Mesothelial cell of epicardium (in vitro differentiated cells): ENCODE measurements at places on chromosomes 4 and X. TPM values are rescaled to one million over a fixed set of nuclear protein-coding genes. Genes with fewer than 3 reads are reported as not detected.
A peak's percentile ranks its signal among the peaks of the same experiment; 100 is the strongest.

Gene MAGEC2
- total RNA-seq = not detected in 3 replicates

DNA sequence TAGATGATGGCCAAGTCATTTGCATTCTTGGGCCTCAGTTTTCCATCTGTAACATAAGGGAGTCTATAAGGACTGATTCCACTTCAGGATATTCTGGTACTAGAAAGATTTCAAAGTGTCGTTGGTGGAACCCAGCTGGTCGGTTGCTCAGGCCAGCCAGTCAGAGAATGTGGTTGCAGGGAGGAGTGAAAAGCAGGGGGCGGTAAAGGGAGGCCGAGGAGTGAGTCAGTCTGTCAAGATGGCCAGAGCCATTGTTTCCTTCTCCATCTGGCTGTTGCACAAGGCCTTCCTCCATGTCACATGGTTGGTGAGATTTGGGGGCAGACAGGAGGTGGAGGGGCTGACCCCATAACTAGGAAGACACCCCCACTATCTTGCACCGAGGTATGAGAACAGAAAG, 38.2 kb downstream of the STARD8 start:
- DNase-seq = no peak

- DNase-seq = no peak
Observed at GRCh38 chr4:76881375-76881774, 16.6 kb downstream of the SOWAHB start.

GRCh38 chrX:9285342-9285771, 179.5 kb upstream of the TBL1X start:
- DNase-seq = no peak

DNA sequence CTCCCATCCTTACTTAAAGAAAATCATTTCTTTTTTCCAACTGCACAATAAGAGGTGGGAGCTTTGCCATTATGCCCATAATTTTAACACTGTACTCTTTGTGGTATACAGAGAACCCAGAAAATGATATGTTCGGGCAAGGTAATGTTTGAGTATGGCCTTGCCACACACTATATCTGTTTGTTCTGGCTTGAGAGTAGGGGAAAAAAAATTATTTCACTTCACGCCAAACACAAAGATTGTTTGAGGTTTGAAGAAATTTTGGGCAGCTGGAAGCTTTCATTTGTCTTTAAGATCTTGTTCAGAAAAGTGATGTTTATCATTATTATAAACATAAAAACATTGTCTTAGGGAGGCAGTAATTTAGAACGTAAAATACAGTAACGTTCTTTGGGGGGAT, 115.4 kb upstream of the NAP1L5 start:
- DNase-seq = no peak

DNA sequence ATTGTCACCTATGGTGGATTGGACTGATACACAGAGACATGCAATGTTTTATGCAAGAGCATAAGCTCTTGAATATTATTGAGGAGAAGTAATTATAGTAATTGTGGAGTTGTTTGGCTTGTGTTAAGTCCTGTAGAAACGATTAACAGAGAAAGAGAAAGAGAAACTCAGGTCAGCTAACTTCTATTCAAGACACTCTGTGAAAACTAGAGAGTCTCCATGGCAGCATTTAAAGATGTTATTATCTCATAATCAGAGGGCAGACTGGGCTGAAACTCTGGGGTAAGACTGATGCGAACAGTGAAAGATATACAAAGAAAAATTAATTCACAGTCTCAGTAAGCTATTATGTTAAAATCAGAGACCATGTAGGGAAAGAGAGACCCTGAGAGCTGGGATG, 625.7 kb downstream of the FAT4 start:
- DNase-seq = no peak

DNA sequence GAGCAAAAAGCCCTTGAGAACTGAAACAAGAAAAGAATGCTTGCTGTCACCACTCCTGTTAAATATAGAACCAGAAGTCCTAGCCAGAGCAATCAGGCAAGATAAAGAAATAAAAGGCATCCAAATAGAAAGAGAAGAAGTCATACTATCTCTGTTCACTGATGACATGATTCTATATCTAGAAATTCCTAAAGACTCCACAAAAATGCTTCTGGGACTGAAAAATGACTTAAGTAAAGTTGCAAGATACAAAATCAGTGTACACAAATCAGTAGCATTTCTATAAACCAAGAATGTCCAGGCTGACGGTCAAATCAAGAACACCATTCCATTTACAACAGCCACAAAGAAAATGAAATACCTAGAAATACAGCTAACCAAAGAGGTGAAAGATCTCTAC, 552.7 kb upstream of the SLIT2 start:
- DNase-seq = no peak

- DNase-seq = no peak
Observed at GRCh38 chrX:30568136-30568535, 9.4 kb downstream of the TASL start.

Gene DGAT2L6
- total RNA-seq = not detected in 3 replicates

DNA sequence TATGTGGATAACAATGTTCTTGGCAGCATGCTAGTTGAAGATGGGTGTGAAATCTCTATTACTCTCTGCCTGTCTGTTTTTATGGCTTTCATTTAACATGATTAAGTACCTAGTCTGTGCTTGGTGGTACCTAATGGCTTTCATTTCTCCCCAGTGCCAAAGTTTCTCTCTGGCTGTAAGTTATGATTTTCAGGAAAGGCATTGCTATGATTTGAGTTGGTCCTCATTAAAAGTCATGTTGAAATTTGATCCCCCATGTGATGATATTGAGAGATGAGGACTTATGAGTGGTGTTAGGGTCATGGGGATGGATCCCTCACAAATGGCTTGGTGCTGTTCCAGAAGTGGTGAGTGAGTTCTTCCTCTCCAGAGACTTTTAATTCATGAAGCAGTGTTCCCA, 162.4 kb upstream of the IL15 start:
- no peak for DNase-seq

Gene GRIA3
- 1.9 to 2.8 TPM (median 2.3 TPM) in 3 replicates for total RNA-seq

DNA sequence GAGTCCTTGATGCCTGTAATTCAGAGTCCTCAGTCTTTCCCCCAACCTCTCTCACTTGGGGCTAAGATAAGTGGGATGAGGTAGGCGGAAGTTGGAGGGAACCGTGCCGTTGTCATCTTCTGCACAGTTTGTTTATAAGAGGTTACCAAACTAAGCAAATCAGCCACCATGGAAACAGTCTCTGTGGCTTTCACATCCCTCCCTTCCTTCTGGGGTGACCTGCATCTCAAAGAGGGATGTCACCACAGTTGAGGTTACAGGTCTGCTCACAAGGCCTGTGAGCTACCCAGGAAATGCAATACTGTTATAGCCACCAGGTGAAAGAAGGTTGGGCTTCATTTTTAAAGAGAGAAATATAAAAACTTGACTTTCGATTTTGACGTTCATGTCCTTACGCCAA, 26.3 kb downstream of the RTL5 start:
- no peak for DNase-seq

Gene POU4F2
- not detected in 3 replicates for total RNA-seq

- no peak for DNase-seq
Observed at GRCh38 chr4:5371415-5372190, 320.3 kb downstream of the STK32B start.

GRCh38 chr4:48543796-48544195, 53.7 kb downstream of the ZAR1 start:
- DNase-seq = no peak

DNA sequence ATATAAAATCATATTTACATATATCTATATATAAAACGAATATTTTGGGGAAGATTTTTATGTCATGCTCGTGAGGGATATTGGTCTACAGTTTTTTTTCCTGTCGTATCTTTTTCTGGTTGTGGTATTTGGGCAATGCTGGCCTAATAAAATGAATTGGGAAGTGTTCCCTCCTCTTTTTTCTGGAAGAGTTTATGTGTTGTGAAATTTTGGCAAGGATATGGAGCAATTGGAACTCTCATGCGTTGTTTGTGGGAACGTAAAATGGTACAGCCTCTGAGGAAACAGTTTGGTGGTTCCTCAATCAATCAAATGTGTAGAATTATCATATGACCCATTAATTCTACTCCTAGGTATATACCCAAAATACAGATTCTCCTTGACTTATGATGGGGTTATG, 69.8 kb downstream of the ZNF182 start:
- no peak for DNase-seq

- DNase-seq = no peak
Observed at GRCh38 chrX:23699636-23700194, 32.4 kb downstream of the PRDX4 start.

Gene IDS
- total RNA-seq = 42.9 to 44.0 TPM (median 43.3 TPM) in 3 replicates

Gene SPANXA1
- total RNA-seq = not detected in 3 replicates

DNA sequence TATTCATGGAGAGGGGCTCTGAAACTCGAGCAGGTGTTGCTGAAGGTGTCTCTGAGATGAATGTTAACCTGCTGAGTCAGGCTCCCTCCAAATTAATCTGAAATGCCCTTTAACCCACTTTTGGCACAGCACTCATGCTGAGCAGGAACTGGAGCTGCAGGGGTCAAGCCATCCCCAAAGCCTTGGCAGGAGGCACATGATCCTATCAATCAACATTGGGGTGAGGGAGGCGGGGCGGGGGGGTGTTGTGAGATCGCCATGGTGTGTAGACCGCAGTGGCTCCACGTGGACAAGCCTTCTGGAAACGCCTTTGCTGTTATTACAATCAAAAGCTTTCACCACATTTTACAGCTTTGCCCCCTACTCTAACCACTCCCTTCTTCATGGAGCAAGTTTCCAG, 16.5 kb downstream of the ENPP6 start:
- DNase-seq = no peak

- no peak for DNase-seq
Observed at GRCh38 chr4:7325541-7325940, 109.2 kb downstream of the PSAPL1 start.

- DNase-seq = no peak
Observed at GRCh38 chrX:30570505-30570904, 7.1 kb downstream of the TASL start.

Gene PRR32
- total RNA-seq = not detected in 3 replicates

GRCh38 chr4:96092151-96092705, 252.3 kb downstream of the PDHA2 start:
- no peak for DNase-seq

Gene IL13RA2
- 0.73 to 0.79 TPM (median 0.74 TPM) in 3 replicates for total RNA-seq

DNA sequence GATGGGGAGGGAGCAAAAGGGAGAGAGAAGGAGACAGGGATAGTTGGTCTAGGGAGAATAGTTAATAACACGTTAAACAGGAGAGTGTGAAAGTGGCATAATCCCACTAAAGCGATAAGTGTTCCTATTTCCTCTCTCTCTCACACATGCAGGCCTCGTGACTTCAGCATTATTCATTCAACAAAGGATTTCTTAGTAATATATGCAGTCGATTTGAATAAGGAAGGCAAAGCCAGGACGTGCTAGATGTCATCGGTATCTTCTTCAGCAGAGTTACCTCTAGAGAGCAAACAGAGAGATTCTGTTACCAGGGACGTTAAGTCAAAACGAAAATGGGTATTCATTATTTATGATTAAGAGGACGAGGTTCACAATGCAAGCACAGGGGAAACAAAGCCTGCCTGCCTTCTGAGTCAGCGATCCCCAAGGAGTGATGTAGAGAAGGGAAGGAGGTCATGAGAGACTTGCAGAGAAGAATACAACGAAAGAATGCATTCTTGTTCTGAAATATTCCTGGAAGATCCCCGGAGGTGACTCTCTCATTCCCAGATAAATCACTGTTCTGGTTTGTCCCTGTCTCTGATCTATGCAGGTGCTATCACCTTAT, 1048.4 kb downstream of the NLGN4X start:
- no peak for DNase-seq

Gene BCLAF3
- 16.4 to 17.3 TPM (median 16.9 TPM) in 3 replicates for total RNA-seq

GRCh38 chr4:148044912-148045352, 313.0 kb downstream of the ARHGAP10 start:
- DNase-seq = no peak

- no peak for DNase-seq
Observed at GRCh38 chrX:78074088-78074487, 30.0 kb upstream of the PGK1 start.

GRCh38 chr4:99248714-99249113, 29.7 kb upstream of the ADH6 start:
- no peak for DNase-seq

GRCh38 chrX:103722505-103722904, 11.8 kb downstream of the TMEM31 start:
- no peak for DNase-seq

GRCh38 chr4:54553001-54553400, 104.8 kb upstream of the KIT start:
- no peak for DNase-seq

DNA sequence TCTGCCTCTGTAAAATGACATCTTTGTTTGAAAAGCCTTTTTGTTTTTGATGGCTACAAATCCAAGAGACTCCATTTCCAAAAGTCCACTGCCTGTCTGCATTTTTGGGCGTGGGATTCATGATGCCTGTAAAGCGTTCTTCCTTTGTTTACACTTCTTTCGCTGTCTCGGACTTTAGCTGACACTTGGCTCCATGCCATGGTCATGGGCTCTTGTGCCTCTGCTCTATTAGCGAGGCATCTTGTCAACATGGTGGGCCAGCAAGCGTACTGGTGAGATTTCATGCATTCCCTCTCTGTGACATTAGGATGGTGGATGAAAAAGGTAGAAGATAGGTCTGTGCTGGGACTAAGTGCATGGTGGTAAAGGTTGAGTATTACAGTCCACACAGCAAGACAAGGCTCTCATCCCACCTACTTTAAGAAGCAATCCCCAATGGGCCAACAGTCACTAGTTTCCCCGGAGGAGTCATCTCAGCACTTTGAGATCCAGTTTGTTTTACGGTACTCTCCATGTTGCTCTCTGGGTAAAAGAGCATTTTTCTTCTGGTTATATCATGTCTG, 298.2 kb upstream of the KLF3 start:
- no peak for DNase-seq

DNA sequence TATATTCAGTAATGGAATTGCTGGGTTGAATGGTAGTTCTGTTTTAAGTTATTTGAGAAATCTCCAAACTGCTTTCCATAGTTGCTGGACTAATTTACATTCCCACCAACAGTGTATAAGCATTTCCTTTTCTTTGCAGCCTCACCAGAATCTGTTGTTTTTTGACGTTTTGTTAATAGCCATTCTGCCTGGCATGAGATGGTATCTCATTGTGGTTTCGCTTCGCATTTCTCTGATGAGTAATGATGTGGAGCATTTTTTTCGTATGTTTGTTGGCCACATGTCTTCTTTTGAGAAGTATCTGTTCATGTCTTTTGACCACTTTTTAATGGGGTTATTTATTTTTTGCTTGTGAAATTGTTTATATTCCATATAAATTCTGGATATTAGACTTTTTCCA, 13.6 kb upstream of the MAGED4B start:
- DNase-seq = no peak

Gene HAND2
- 32.8 to 34.3 TPM (median 33.3 TPM) in 3 replicates for total RNA-seq

- DNase-seq = peak; percentile 67
Observed at GRCh38 chr4:47837094-47837907, 566 bp downstream of the CORIN start.

Gene CPE
- total RNA-seq = 93.8 to 105 TPM (median 94.1 TPM) in 3 replicates

Gene EDA
- 8.4 to 9.2 TPM (median 8.9 TPM) in 3 replicates for total RNA-seq

- DNase-seq = no peak
Observed at GRCh38 chr4:164027805-164028204, 533.3 kb downstream of the TMA16 start.

- DNase-seq = no peak
Observed at GRCh38 chrX:21972721-21973120, 32.2 kb downstream of the SMS start.

- DNase-seq = peak; percentile 76
Observed at GRCh38 chr4:137531986-137532868, at the start of gene PCDH18. TSS of gene PCDH18 (minus strand) at chr4:137532494. CDS start at chr4:137532088, 406 bp downstream.

- DNase-seq = no peak
Observed at GRCh38 chr4:10965196-10965595, 280.6 kb upstream of the CLNK start.
